ENCODE measurements at places on chromosomes 11 and 22.
A peak's percentile ranks its signal among the peaks of the same experiment; 100 is the strongest.

DNA sequence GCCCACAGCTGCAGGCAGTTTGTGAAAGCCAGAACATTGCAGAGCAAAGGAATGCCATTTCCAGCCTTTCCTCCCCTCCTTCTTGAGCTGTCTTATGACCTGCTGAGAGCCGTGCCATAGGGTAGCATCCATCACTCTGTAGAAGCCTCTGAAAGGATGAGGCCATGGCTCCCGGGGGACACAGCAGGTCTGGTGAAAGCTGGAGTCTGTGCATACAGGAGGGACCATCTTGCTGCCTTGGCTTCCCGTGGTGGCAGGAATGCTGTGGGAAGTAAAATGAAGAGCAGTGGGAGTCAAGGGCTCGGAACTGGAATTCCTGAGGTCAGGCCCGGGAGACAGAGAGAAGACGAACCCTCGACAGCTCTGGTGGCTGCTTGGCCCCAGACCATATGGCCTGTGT is 30.9 kb downstream of the ANO1 start:
- no peak for DNase-seq

- DNase-seq: no peak
These were observed 203.7 kb downstream of the TENM4 start for GRCh38 chr11:79237091-79237490.

DNA sequence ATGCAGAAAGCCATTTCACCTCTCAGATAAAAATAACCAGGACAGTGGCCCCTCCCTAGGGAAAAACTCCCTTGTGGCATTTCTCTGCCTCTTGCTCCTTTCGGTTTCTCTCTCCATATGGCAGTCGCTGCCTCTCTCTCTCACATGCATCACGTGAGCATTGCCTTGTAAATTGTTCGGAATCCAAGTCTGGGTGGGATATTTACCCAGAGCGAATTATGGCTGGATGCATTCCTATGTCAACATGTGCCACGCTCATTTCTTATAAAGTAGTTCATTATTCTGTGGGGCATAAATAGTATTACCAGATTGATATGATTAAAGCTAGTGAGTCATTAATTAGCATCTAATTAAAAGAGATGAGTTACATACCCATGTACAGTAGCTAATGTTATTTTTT is 392.9 kb downstream of the INSC start:
- DNase-seq: no peak

GRCh38 chr22:22714600-22715335 is 70.4 kb downstream of the GGTLC2 start:
- no peak for DNase-seq

DNA sequence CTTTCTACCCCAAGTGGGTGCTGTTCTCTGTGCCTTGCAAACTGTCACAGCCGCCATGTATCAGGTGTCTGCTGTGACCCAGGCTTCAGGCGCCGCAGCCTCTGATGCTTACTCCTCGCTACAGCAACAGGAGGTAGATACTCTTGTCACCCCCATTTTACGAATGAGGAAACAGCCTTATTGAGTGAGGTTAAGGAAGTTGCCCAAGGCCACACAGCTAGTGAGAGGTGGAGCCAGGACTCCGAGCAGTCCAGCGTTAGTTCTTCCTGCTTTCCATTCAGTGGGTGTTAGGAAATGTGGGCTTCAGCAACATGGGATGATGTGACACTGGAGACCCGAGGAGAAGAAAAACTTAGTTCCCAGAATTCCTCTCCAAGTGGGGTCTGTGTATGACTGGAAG is 14.3 kb downstream of the RNF215 start:
- no peak for DNase-seq

- no peak for DNase-seq
These were observed 52.9 kb downstream of the NCAPD3 start for GRCh38 chr11:134170919-134171281.

- no peak for DNase-seq
These were observed 29.8 kb downstream of the OR6Q1 start for GRCh38 chr11:58060535-58060934.

DNA sequence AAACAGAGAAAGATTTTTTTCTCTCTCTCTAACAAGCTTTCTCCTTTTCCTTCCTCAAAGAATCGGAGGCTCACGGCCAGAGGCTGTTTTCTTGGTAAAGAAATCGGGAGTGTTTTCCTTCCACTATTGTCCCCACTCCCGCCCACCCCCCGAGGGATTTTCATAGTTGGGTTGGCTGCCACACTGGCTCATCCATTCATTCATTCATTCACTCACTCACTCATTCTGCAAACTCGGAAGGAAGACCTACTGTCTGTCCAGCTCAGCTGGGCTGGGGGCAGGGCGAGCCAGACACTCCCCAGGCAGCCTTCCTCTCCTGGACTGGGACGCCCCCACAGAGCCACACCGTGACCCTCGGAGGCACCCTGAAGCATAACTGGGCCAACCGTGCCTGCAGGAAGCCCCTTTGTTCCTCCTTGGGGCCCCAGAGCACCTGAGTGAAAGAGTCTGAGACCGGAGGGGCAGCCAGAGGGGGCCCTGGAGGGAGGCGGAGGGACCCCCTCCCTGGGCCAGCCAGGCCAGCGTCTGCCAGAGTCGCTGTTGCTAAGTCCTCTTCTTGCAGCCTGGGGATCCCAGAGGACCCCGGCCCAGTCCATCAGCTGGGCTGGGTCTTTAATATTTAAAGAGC is 17.0 kb downstream of the CDKN1C start:
- no peak for DNase-seq

- no peak for DNase-seq
These were observed 8.3 kb upstream of the INSC start for GRCh38 chr11:15106201-15106965.

DNA sequence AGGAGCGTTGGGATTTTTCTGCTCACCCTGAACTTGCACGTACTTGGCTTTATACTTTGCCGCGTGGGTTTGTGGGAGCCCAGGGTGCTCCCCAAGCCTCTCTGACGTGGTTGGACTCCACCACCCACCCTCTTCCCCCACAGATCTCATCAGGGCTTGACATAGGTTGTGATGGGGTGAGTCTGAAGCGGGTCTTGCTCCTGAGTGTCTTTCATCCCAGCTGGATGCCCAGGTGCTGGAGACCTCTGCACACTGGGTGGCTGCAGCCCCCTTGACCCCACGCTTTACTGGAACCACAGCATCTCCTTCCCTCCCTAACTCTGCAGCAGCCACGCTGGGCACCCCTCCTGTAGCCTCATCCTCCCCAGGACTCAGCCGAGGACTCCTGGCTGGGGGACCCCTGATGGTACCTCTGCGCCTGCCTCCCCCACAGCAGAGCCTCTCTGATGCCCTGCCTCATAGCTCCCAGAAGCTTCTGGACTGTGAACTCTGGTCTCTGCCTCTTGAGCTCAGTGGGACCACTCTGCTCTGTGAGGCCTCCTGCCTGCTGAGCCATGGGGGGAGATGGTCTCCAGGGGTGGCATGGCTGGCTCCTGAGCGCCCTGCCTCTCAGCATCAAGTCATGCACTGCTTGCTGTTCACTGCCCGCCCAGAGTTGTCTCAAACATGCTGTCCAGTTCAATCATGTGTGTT is 45.2 kb downstream of the MYEOV start:
- no peak for DNase-seq

GRCh38 chr11:35321111-35321510 is 98.2 kb downstream of the SLC1A2 start:
- no peak for DNase-seq

DNA sequence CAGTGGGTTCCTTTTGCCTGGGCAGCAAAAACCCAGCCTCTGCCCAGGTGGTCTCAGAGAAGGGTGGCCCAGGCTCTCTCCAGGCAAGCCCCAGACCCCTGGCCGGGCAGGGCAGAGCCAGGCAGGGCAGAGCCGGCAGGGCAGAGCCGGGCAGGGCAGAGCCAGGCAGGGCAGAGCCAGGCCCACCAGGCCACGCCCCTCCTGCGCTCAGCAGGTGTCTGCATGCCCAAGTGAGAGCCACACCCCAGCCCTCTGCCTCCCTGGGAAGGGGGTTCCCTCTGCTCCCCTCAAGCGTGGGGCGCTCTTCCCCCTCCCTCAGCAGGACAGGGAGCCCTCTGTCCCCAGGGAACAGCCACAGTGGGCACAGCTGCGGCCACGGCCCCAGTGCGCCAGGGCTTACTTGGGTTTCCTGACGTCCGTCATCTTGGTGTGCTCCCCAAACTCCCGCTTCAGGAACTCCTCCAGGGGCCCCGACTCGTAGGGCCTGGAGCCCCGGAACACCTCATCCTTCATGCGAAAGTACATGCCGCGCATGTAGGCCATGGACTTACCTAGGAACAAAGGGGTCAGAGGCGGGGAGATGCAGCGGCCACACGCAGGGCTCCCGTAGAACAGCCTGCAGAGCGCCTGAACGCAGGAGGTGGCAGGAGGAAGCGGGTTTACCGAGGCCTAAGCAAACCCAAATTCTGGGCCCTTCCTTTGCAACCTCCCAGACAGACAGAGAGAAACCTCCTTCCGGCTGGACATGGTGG is 10.1 kb upstream of the BAIAP2L2 start:
- no peak for DNase-seq

- no peak for DNase-seq
These were observed 6.5 kb upstream of the CSTPP1 start for GRCh38 chr11:46930089-46930488.

DNA sequence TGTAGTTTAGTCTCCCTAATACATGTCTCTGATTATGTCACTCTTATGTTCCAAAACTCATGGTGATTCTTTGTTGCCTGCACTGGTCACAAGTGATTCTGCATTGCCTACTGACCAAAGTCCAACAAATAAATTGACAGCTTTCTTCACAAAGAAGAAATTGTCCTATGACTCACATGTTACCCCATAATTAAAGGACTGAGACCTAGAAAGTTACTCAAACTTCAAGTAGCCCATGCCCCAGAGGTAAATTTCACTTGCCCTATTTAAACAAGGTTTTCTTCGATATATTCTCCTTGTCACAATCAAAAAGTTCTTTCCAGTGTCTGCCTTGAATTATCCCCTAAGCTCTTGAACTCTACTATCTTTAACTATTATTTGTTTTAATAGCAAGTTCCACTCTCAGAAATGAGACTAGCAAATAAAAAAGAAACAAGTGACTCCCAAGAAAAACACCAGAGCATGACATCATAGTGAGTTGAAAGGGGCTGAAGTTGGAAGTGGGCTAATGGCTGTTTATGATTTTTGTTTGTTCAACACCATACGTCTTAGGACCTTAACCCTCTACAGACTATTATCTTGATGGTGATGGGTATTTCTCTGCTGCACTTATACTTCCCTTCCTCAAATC is 94.5 kb upstream of the BLID start:
- DNase-seq: no peak

DNA sequence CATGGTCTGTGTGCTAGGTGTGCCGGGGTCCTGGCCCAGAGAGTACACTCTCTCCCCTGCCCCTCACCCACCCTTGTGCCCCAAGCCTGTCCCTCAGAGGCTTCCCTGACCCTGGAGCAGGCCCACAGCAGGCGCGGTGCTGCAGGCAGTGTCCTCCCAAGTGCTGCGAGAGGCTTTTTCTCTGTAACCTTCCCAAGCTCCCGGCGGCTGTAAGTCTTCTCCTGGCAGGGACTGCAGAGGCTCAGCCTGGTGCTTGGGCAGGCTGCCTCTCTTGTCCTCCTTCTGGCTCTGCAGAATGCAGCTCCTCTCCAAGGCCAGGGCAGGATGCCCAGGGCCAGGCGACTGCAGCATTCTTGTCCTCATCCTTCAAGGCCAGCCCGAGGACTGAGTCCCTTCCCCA is 15.9 kb downstream of the RFPL1 start:
- DNase-seq: no peak

DNA sequence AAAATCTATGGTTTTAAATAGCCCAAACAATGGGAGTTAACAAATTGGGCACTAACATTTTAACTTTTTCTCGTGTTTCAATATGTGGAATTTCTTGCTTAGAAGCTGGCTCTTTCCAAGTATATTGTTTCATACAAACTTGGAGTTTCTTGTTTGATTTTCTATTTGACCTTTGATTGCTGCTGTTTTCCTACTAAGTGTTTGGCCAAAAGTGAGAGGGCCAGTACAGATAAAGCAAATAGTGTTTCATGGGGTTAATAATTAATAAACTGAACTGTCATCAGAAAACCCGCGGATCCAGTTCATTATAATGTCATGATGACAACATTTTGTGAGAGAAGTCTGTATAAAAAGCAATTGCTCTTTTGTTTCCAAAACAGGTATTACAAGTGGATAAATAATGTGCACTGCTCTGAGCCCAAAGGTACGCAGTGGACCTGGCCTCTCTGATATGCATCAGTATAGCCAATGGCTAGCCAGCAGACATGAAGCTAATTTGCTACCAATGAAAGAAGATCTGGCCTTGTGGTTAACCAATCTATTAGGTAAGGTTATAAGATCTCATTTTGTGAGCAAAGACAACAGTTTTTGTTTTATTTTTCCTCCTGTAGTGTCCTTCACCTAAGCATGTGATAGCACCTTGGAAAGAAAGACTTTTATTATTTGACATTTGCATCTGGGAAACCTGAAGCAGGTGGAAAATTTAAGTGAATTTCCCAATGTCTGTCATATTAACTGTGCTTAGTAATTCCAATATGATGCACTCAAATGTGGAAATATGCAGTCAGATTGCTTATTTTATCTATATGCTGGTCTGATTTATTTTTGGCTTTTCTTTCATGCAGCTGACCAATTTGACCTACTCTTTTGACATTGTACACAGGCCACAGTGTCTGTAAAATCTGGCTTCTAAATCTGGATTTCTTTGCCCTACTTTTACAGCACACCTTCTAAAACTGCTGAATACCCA is 8.3 kb downstream of the GAS2 start:
- DNase-seq: no peak

GRCh38 chr11:45079943-45080719 is 66.3 kb upstream of the PRDM11 start:
- DNase-seq: peak; percentile 63

- DNase-seq: peak; percentile 38
These were observed 13.9 kb downstream of the CRTAM start for GRCh38 chr11:122852074-122852795.

- no peak for DNase-seq
These were observed 29.0 kb upstream of the CARD16 start for GRCh38 chr11:105074166-105074530.

DNA sequence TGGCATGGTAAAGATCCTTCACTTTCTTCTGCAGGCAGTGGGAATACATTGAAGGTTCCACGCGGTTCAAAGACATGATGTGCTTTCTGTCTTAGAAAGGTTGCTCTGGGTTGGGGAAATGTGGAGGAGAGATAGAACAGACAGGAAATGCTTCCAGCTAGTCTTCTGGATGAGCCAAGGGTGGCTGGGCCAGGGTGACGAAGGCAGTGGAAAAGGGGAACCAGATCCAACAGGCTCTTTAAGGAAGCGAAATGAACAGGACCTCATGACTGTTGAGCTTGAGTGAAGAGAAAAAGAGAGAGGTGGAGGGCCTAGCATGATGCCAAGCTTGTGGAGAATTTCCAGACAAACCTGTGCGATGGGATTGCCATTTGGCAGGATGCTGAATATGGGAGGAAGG is 56.4 kb upstream of the LMO1 start:
- no peak for DNase-seq

DNA sequence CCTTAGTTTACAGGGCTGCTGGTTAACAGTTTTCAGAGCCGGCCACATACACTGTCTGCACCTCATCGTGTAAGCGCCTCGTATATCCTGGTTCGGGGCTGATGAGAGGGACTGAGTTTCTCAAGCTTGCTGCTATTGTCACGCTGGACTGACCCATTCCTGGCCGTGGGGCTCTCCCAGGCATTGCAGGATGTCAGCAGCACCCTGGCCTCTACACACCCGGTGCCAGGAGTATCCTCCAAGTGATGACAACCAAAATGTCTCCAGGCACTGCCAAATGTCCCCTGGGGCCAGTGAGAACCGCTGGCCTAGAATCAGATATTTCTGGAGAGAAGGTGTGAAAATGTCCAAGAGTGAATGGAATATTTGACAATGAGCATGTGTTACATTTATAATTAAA is 82.8 kb downstream of the ST3GAL4 start:
- no peak for DNase-seq

- no peak for DNase-seq
These were observed 4.7 kb downstream of the UCP3 start for GRCh38 chr11:74004046-74004695.

- no peak for DNase-seq
These were observed 47.1 kb upstream of the CTSC start for GRCh38 chr11:88384669-88385005.

Measured in CD4-positive, alpha-beta T cell treated with Interleukin-10 for 1 hour (primary cell).